ENCODE measurements at places on chromosomes 3 and 15.
A peak's percentile ranks its signal among the peaks of the same experiment; 100 is the strongest.

DNA sequence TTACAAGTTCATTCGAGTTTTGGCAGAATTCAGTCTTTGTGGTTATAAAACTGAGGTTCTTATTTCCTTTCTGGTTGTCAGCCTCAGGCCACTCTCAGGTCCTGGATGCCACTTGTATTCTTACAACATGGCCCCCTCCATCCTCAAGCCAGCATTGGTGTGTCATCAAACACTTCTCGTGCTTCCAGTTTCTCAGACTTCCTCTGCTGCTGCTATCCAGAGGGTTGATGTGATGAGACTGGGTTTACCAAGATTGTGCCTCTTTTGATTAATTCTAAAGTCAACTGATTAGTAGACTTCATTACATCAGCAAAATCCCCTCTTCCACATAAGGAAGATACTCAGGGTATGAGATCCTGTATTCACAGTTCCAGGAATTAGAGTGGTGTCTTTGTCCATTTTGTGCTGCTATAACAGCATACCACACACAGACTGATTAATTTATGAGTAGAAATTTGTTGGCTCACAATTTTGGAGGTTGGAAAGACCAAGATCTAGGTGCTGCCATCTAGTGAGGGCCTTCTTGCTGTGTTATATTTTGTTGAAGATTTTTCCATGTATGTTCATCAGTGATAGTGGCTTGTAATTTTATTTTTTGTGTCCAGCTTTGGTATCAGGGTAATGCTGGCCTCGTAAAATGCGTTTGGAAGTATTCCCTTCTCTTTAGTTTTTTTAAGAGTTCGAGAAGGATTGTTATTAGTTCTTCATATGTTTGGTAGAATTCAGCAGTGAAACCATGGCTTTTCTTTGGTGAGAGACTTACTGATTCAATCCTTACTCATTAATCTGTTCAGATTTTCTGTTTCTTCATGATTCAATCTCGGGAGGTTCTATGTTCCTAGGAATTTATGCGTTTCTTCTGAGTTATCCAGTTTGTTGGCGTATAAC lies 11.1 kb downstream of the LRCH3 start:
- DNase-seq = no peak

DNA sequence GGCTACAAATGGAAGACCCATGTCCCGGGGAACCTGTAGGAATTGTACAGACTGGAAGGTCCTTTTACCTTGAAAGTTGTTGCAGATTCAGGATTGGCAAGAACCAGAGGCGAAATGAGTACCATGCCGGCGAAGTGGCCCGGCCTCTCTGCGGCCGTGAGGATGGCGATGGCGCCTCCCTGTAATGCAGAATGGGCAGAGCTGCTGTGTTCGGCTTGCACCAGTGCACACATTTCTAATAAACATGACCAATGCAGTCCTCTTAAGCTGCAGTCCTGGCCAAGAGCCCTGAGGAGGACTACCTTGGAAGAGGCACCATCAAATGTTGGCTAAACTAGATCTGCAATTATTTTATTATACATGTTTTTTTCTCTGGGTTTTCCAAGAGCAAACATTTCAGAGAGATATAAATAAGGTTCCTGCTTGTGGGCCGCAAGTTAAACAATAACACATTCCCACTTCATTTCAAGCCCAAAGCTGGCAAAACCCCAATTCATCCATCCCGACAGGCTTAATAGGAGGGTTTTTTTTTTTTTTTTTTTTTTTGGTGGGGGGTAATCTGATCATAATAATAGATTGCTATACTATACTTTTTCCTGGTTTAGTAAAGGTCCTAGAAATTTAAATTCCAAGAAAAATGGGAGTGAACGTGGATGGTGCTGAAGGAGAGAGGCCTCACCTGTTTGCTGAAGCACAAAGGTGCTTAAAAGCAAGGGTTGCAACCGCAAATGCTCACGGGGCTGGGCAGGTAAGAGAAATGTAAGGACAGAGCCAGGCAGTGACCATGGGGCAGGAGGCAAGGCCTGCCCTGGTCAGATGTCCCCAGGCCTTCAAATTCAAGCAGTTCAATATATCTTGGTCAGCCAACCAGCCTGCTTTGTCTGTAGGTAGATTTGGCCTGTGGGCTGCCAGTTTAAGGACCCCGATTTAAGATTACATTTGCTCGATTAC lies 48.5 kb downstream of the ABTB1 start:
- DNase-seq = no peak

GRCh38 chr15:68497206-68497910 lies 65.4 kb upstream of the ITGA11 start:
- no peak for DNase-seq

DNA sequence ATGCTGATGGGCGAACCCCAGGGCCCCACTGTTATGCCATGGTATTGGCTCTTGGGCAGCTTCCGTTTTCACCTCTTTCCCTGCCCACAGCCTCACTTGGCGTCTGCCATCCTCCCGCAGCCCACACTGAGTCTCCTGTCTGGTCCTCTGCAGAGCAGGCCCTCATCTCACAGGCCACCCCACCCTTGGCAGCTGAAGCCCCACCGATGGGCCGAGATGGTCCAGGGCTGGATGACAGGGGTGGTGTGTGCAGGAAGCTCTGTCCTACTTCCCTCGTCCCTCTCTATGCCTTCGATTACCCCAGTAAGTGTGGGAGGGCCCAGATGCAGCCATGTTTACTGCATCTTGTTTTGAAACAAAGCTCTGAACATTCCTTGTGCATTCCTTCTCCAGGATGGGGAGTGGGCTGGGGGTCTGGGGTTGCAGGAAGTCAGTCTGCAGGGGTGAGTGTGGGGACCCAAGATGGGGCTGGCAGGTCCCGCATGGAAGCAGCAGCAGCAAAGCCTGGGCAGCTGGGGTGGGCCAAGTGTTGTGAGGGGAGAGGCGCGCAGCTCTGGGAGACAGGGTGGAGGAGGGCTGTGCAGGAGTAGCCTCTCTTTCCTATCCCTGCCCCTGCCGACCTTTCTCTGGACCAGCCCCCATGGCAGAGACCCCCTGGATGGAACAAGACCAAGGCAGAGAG lies 20.9 kb downstream of the TBC1D21 start:
- no peak for DNase-seq

DNA sequence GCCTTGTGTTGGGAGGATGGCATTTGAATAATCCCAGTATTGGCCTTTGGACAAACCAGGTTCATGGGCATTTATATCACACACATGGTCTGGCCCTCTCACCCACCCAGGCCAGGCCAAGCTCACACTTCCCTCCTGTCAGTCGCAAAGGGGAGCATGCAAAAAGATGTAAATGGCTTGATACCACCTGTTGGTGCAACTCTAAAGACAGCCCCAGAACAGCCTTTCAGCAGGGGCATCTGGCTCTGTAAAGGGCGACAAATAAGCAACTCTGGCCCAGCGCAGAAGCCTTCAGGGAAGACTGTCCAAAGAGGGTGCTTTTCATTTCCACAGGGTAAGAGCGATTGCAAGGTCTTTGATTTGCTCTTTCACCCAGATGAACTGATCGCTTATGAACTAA lies 91.8 kb downstream of the USP13 start:
- no peak for DNase-seq

DNA sequence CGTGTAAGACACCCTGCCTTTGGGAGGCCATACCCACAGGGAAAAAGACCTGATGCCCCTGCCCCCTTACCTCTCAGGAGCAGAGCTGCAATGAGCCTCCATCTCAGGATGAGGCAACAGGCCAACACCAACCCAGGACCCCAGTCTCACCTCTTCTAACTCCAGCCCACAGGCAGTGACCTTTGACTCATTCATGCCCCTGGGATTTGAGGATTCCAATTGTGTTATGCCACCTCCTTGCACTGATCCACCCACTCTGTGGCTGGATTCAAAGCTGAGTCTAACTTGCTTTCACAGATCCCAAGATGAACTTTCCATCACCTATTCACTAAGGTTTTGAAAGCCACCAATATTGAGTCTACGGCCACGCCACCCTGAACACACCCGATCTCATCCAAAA lies 64.7 kb downstream of the MINAR1 start:
- no peak for DNase-seq

DNA sequence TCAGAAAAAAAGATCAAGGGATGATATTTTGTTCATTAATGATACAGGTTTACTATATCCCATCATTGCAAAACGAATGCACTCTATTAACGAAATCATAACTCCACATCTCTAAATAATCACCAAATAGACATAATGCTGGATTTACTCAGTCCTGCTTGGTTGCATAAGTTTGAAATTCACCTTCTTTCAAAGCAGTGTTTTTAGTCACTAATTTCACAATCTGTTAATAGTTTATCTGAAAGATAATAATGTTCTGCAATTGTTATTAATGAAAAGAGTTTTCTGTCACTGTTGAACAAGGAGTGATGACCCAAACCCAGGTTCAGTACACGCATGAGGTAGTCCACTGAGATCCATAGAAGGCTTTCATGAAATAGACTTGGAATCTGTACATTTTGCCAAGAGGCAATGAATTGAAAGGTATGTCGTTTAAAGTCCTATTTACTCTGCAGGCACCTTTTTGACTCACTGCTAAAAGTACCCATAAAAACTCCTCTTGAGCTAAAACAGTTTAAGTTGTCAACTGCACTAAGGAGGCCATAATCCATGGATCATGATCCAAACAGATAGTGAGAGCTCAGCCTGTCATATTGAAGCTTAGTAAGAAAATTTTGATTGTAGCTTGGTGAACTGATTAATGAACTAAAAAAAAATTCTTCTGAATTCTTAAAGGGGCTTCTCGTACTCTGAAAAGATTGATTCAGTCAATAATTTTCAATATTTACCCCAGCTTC lies 75.6 kb upstream of the MBNL1 start:
- no peak for DNase-seq

DNA sequence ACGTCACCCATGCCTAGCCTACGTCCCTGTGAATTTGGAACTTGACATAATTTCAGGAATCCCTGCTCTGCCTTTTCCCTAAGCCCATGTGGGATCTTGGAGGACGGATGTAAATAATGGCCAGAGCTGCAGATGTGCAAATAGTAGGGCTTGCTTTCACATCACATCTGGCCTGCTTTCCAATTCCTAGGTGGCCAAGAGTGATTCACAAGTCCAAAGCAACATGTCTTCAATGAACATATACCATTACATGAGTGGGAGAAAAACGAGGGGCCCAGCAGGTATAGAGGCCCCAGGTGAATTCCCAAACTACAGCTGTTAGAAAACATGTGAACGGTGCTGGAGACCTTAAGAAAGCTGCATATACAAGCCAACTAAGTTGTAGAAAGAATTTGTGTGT lies 214.6 kb downstream of the MAGI1 start:
- no peak for DNase-seq

- DNase-seq = no peak
These were observed 15.3 kb downstream of the ZBTB38 start for GRCh38 chr3:141383555-141384129.

DNA sequence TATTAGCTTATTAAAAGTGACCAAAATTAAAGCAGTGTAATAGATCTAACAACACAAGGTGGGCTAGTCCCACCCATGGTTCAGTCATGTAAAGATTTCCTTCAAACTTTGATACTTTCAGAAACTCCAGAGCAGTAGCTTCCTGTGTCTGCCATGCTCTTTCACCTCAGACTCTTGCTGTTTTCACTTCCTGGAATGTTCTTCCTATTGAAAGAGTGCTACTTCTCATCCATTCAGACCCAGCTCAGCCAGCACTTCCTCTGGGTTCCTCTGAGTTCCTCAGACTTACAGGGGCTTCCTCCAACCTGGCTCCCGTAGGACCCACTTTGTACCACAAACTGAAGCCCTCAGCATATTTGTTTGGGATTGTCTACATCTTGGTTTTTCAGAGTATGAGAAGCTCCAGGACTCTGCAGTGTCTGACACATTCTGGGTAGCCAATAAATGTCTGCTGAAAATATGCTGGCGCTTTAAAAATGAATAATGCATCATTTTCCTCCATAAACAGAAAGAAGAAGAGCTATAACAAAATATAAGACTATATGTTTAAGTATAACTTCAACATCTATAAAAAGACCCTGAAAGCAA lies 18.0 kb downstream of the NCEH1 start:
- DNase-seq = no peak

DNA sequence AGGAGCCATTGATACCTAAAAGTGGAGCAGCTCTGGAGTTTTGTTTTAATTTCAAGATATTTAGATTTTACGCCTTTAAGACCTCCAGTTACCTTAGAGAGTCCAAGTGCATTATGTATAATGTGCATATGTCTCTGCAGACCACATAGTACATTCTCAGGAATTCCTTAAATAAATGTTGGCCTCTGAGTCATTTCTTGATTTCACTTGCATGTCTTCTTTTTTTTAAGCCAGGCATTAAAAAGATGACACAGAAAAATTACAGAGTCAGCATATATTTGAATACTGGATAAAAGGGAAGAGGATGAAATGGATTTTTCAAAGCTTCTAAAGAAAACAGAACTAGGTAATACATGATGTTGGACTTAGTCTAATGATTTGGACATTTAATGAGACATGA lies 125.2 kb downstream of the TMCO5A start:
- DNase-seq = no peak

- peak; percentile 50 for DNase-seq
These were observed 172.0 kb downstream of the STT3B start for GRCh38 chr3:31704591-31705179.

DNA sequence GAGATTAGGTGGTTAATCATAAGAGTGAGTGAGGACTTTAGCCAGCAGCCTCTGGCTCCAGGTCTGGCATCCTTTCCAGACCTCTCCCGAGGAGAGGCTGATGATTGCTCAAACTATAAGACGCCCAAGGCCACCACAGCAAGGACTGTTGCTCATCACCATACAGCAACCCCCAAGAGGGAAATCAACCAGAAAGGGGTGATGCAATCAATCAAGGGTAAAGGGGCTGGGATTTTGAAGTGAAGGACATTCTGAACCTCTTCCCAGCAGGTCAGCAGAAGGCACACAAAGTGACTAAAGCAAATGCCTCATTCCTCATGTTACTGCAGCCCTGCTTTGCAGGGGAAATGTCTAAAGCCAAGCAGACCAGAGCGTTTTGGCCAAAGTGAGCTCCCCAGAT lies 247.3 kb upstream of the IGF1R start:
- DNase-seq = no peak

DNA sequence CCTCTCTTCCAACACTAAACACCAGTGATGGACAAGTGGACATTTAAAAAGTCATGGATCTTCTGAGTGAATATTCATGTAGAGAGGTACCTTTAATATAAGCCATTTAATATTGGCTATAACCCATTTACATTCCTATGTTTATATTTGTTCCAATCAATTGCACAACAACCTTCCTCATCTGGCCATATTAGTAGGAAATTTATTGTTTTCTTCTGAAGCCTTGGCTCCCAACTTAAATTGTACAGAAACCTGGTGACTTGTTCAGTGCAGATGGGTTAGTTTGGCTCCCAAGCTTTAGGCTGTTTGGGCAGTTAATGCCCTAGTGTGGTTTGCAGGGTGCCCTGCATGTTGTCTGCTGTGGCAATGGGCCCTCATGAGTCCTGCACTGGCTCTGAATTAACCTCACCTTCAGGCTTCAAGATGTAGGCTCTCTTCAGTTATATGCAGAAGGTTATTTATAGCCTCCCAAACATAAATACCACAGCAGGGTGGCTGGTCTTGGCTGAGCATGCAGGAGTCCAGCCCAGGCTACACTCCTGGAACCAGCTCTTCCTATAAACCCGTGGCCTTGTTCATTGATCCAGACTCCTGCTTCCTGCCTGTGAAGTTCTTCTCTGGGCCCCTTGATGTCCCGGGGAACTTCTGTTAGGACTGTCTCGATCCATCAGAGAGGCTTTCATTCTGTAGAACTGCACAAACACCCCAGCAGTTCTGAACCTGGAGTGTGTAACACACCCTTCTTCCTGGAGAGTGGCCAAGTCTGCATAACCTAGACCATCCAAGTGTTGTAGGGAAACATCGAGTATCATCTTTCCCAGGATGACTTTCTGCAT lies 57.0 kb downstream of the DUT start:
- no peak for DNase-seq

GRCh38 chr15:63067306-63067705 lies 24.8 kb downstream of the TPM1 start:
- DNase-seq = no peak

GRCh38 chr3:178712247-178712646 lies 176.0 kb downstream of the KCNMB2 start:
- DNase-seq = no peak

All from RCC 7860 (cell line).